Fibroblast of skin of left quadriceps (primary cell): ENCODE measurements at places on chromosomes 7 and 10.

GRCh38 chr7:28960071-28960840, 2.1 kb upstream of the TRIL start:
- no peak for DNase-seq

DNA sequence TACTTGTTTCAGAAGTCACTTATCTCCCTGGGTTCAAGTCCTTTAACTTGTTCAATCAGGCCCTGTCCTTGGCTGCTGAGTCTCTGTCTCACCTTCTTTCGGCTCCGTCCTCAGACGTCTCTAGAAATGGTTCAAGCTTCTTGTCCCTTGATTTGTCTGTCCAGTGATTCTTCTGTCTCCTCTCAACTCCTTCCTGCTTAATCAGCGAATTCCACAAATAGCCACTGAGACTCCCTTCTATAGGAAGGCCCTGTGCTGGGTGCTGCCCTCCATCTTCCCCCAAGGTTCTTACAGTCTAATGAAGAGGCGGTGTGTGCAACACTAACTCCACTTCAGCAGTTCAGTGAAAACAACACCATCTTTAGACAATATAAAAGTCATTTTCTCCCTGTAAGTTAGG, 12.7 kb downstream of the FAM241B start:
- no peak for DNase-seq

DNA sequence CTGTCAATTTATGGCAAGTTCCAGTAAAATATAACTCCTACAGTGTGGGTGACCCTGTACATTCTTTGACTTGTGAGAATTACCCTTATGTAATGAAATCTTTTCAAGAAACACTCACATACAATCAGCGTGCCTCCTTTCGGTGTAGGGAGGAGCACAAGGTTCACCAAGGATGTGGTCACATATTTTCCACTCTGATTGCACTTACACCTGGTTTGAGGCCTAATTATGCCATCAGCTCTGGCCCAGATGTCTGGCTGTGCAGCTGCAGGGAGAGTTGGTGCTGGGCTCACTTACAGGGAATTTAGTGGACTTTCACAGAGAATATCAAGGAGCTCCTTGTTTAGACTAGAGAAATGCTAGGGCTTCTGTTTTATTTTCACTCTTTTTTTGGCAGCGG, 146.0 kb upstream of the STEAP4 start:
- DNase-seq = no peak

DNA sequence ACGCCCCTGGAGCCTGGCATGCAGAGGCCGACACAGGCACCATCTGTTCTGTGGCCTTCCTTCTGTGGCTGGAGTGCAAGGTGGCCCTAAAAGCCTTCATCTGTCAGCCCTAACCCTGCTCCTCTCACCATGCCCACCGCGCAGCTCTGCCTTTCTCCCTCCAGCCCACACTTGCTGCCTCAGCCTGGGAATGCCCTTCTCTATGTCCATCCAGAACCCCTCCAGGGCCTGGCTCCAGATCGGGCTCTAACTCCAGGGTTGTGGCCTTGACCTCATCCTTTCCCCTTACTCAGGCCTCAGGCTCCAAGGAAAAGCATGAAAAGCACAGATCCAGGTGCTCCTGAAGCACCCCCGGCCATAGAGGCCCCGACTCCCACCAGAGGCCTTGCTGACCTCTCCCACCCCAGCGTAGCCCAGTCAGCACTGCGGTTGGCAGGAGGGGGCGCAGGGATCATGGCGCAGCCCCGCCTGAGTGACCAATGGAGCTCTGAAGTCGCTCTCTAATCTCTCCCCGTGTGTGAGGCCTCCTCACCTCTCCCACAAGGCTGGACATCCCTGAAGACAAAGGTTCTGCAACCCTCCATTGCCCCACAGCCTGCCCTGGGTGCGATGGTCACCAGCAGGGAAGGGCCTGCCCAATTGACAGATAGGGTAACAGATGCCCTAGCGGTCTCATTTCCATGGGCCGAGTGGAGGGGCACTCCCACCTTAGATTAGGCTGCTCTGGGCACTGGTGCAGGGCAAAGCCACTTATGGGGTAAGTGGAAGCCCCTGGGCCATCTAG, 9.2 kb downstream of the ZCCHC24 start:
- no peak for DNase-seq

DNA sequence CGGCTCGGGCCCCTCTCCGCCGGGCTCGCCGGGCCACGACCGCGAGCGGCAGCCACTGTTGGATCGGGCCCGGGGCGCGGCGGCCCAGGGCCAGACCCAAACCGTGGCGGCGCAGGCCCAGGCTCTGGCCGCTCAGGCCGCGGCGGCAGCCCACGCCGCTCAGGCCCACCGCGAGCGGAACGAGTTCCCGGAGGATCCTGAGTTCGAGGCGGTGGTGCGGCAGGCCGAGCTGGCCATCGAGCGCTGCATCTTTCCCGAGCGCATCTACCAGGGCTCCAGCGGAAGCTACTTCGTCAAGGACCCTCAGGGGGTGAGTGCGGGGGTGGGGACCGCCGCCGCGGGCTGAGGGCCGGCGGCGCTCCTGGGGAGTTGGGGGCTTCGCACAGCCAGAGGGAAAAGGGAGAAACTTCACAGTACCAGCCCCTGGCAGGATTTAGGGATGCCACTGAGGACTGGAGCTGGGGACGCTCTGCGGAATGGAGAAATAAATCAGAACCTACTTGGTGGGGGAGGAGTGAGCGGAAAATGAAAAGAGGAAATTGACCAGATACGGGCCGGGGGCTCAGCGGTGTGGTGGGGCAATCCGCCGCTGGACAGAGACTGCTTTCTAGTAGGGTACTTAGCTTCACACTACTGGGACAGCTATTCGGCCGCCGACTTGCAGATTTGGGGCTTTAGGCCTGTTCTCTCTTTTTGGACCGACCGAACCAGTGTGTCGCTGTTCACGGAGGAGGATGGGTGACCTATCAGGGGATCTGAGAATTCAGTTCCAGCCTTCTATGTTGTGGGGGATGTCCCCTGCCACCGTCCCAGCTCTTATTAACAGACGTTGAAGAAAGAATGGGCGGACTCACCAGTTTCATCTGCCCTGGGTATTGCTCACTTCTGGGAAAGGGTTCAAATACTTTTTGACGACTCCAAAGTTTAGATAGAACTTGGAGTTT, 669 bp downstream of the PI4K2A start:
- DNase-seq = no peak

DNA sequence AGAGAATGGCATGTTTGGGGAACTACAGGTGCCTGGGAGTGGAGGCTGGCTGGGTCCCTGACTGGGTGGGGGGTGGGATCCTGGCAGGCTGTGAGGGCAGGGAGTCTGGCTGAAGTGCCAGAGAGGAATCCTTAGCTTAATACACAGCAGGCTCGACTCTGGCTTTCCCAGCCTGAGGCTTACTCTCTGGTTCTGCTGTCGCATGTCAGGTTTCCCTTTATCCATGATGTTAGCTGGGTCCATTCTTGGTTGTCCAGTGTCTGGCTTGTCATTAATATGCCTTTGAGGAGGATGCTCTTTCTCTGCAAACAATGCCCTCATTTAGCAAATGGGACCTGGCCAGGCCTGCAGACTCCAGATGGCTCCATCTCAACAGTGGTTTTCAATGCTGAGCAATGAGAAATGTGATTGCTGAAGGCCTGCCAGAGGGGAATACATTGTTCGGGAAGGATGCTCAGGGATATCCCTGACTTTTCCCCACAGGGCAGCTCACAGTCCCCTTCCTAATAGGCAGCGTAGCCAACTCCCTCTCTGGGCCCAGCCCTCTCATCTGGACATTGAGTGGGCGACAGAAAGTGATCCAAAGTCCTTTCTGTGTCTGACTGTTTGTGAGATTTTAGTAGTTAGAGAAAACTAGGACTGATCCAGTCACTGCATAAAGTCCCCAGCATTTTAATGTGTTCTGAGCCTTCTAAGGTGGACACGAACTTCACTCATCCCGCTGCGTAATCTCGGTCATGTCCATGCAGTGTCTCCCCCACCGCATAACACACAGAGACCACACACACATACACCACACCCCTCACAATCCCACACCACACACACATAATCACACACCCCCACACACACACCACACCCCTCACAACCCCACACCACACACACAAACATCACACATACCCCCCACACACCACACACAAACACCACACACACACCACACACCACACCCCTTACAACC, 124.9 kb downstream of the ANLN start:
- no peak for DNase-seq

DNA sequence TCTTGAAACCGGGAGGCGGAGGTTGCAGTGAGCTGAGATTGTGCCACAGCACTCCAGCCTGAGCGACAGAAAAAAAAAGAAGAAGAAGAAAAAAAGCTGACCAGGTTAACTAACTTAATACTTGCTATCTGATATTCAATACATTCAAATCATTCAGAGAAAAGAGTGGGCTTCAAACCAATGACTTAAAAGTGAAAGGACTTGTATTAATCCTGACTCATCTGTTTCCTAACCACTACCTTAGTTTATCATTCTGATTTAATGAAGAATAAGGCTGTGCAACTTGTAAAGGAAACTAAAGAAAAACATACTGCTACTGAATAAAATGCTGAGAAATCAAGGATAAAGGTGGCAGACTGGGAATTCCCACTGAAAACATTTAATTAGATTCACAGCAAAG, 128.4 kb downstream of the NRBF2 start:
- DNase-seq = no peak

GRCh38 chr10:90313576-90314325, 544.1 kb downstream of the HTR7 start:
- DNase-seq = peak; percentile 50

- no peak for DNase-seq
Observed at GRCh38 chr7:109092268-109092667, 522.6 kb downstream of the DNAJB9 start.
